H9 (cell line): ENCODE measurements at places on chromosomes 12 and 14. TPM values are rescaled to one million over a fixed set of nuclear protein-coding genes. Genes with fewer than 3 reads are reported as not detected.

- no peaks in the 10 kb centered on the region for H3K36me3 ChIP-seq
- no peak overlapping the region for H3K4me3 ChIP-seq
- no peak overlapping the region for H3K27ac ChIP-seq
- DNase-seq = no peak
- no peaks in the 10 kb centered on the region for H3K4me1 ChIP-seq
- H3K27me3 ChIP-seq = peaks cover 9% of the 10 kb centered on the region
These were observed 1.3 kb downstream of the LRRK2 start for GRCh38 chr12:40225984-40226602.

GRCh38 chr12:94271351-94271750 is 123.0 kb downstream of the PLXNC1 start:
- no peak overlapping the region for H3K27ac ChIP-seq
- DNase-seq = no peak
- no peaks in the 10 kb centered on the region; the same call in 1 of the 2 replicates for H3K36me3 ChIP-seq
- no peak overlapping the region for H3K4me3 ChIP-seq
- H3K4me1 ChIP-seq = no peaks in the 10 kb centered on the region; the same call in 1 of the 2 replicates

DNA sequence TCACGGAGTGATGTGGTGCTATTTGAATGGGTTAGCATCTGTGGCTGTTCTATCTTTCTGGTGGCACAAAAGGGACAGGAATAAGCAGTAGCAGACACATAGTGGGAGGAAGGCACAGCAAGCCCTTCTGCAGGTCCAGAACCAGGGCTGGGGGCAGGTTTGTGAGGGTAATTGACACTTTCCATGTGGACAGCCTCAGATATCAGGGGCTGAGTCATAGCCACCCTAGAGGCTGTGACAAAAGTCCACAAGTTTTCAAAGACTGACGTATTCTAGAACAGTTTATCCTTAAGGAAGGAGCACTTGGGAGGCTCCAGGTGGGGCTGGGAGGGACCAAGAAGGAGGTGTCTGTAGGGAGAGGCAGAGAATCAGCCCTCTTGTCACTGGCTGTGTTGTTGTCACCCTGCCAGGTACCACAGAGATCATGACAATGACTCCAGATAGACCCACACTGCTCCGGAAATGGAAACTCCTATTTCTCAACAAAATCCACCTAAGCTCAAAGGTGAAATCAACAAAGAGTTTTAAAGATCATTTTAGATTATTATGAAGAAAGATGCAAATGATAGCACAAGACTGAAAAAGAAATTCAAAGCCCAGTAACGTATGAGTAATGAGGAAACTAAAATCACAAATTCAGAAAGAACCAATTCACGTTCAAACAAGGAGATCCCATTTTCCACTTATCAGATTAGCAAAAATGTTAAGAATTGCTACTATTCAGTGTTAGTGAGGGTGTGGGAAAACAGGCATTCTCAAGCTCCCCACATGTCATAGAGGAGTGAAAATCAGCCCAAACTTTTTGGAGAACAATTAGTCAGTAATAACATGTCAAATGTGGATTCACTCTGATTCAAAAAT is 48.3 kb downstream of the NFKBIA start:
- no peaks in the 10 kb centered on the region for H3K36me3 ChIP-seq
- H3K27ac ChIP-seq = no peak overlapping the region
- H3K4me1 ChIP-seq = no peaks in the 10 kb centered on the region
- no peak overlapping the region for H3K4me3 ChIP-seq
- no peaks in the 10 kb centered on the region for H3K27me3 ChIP-seq

Gene COQ5
- total RNA-seq = 31.3 and 34.8 TPM in 2 replicates

DNA sequence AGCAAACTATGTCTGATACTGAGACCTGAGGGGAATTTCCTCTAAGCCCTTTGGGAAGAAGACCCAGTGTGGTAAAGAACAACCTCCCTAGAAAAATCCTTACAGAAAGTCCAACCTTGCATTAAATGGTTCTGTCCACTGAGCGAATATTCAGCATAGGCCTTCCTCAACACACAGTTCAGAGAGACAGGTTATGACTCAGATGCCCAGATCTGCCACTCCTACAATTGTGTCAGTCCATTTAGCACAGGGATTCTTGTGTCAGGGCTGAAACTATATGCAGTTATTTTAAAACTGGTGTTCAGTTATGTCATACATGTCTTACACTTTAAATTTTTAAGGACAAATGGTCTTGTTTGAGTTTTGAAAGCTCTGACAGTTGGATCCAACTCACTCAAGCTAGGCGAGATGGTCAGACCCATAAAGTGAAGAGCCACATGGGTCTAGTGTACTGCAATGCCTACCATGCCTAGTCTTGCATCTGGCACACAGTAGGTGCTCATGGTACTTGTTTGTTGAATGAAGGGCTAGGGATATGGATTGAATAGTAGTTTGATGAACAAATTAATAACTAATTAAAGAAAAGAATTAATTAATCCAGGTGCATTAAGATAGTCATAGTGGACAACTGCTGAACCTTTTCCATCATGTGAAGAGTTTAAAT is 207.5 kb upstream of the PWP1 start:
- 0 out of 2 replicates have a peak, but pooled peaks cover 2% of the 10 kb centered on the region for H3K27me3 ChIP-seq
- H3K4me1 ChIP-seq = no peaks in the 10 kb centered on the region
- H3K4me3 ChIP-seq = no peak overlapping the region

Gene RPL36AL
- 205 and 207 TPM in 2 replicates for total RNA-seq
